Urinary bladder (tissue), 4 donors: ENCODE measurements at places on chromosomes 1 and 21. TPM values are rescaled to one million over a fixed set of nuclear protein-coding genes. Genes with fewer than 3 reads are reported as not detected.

CD101 gene
- 1.3 TPM for polyA plus RNA-seq

IL23R gene
- polyA plus RNA-seq: not detected

REN gene
- polyA plus RNA-seq: 0.41 TPM

ATAD3B gene
- polyA plus RNA-seq: 14.3 TPM

HMCN1 gene
- polyA plus RNA-seq: 2.5 TPM

AADACL3 gene
- not detected for polyA plus RNA-seq

CYP4Z1 gene
- polyA plus RNA-seq: 0.25 TPM

SLAMF9 gene
- polyA plus RNA-seq: not detected

RGS1 gene
- 96.8 TPM for polyA plus RNA-seq

FAM151A gene
- 0.10 TPM for polyA plus RNA-seq

GJA8 gene
- not detected for polyA plus RNA-seq

EVA1C gene
- 35.2 TPM for polyA plus RNA-seq

MAP10 gene
- polyA plus RNA-seq: 2.4 TPM

DISP1 gene
- polyA plus RNA-seq: 8.5 TPM

DNA sequence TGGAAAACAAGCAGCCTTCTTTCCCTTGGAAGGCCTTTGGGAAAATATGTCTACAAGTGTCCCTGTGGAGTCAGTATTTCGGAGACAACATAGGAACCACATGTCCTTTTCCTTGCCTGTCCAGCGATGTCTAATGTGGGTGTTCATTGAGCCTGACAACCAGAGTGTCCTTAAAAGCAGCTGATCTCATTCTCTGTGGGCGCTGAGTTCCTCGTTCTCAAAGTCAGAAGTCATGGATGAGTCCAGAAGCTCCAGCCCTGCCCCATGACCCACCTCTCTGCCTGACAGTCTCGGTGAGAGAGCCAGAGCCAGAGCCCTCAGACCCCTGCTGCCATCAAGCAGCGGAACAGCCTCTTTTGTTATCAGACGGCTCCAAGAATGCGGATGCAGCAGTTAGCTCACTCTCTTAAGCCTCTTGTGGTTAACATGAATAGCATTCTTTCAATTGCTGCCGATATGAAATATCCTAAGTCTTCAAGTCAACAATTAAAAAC is 329.2 kb downstream of the TGFB2 start:
- DNase-seq: no peak

GRCh38 chr1:22878626-22879025 is 94.0 kb downstream of the LACTBL1 start:
- DNase-seq: no peak

DNA sequence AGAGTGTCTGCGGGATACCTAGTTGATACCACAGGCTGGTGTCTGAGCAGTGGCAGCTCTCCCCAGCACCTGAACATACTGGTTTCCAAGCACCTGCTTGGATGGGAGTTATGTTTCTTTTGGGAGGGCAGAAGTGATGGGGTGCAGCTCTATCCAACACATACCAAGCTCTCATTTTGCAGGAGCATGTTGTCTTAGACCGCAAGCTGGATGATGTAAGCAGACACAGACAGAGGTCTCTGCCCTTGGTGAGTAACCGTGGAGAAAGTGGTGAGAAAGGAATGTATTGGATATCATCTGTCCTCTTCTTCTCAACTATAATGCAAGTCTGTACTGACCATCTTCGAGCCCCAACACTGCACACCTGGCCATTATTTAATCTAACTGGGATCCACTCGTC is 37.4 kb downstream of the ZNF496 start:
- DNase-seq: no peak

DNA sequence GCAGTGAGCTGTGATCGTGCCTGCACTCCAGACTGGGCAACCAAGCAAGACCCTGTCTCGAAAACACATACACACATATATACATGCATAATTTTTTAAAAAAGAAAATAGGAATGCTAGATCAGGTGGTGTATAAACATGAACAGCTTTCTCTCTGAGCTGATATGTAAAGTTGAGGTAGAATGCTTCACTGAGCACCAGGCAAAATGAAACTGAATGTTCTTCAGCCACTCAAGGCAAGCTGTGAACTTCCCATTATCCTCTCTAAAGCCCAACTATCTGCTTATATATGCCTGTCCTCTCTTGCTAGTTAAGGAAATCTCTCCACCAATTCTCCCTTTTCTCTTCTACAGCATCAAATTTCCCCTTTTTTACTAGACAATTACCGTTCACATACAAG is 93.0 kb downstream of the NUF2 start:
- no peak for DNase-seq

- no peak for DNase-seq
Observed at GRCh38 chr1:9025449-9025848, 774 bp downstream of the SLC2A7 start.

- no peak for DNase-seq
Observed at GRCh38 chr1:9298282-9298681, 5.6 kb downstream of the SPSB1 start.

DNA sequence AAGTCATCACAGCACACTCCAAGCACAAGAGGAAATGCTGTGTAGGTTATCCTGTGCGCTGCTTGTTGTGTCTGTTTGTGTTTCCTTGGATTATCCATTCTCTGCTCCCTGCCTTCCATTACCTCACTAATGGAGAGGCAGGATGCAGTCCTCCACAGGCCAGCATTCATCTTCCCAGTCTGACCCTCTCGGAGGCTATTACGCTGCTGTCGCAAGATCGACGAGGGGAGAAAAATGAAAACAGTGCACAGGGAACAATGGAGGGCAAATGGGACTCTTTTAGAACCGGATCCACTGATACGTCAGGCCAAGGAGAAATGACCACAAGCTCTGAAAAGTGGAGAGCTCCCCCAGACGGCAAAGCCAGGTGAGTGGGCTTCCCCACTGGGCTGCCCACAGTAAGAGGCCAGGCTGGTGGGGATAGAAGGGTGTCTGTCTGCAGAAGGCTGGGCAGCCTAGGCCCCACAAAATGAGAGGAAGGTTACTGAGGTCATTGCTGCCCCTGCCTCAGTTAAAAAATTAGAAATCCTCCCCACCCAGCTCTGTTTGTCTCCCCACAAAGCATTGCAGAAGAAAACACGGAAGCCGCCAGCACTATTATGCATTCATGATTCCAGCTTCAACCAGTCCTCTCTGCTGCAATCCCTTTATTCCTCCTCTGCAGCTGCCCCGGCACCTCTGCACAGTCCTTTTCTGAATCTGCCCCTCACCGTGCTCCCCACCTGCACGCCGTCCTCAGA is 21.7 kb downstream of the LRRN2 start:
- no peak for DNase-seq

DNA sequence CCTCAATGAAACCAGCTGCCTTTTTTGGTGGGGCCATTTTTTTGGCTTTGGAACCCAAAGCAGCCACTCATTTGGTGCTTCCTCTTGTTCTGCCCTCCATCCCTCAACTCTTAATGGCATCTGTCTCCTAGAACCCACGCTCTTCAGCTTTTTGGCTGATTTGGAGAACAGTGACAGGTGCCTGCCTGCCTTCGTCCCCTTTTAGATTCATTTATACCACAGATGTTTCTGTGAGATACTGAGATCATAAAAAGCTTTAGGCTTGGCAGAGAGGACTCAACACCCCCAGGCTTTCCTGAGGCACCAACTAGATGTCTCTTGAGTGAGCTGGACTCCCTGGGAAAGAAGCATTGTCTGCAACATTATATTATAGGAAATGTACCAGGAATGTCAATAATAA is 20.4 kb upstream of the YTHDF2 start:
- no peak for DNase-seq

GRCh38 chr1:993379-993995 is 6.4 kb downstream of the HES4 start:
- no peak for DNase-seq

GRCh38 chr21:38988509-38989378 is 183.0 kb downstream of the ETS2 start:
- DNase-seq: no peak

DNA sequence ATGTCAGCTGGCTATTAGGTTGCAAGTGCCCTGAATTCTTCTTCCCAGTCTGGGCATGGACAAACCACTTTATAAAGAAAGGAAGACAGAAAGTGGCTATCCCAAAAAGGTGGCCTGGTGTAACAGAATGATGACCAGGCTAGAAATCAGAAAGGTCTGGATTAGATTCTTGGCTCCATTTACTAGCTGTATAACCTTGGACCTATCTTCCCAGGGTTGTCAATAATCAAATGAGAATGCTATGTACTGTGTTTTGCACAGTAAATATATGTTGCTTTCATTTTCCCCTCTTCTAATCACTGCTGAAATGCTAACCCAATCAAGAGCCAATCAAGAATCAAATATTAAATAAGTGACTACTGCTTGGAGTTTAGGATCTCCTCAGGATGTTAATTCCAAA is 20.4 kb downstream of the RNF19B start:
- no peak for DNase-seq

GRCh38 chr1:233215135-233215760 is 80.3 kb downstream of the PCNX2 start:
- DNase-seq: no peak

DNA sequence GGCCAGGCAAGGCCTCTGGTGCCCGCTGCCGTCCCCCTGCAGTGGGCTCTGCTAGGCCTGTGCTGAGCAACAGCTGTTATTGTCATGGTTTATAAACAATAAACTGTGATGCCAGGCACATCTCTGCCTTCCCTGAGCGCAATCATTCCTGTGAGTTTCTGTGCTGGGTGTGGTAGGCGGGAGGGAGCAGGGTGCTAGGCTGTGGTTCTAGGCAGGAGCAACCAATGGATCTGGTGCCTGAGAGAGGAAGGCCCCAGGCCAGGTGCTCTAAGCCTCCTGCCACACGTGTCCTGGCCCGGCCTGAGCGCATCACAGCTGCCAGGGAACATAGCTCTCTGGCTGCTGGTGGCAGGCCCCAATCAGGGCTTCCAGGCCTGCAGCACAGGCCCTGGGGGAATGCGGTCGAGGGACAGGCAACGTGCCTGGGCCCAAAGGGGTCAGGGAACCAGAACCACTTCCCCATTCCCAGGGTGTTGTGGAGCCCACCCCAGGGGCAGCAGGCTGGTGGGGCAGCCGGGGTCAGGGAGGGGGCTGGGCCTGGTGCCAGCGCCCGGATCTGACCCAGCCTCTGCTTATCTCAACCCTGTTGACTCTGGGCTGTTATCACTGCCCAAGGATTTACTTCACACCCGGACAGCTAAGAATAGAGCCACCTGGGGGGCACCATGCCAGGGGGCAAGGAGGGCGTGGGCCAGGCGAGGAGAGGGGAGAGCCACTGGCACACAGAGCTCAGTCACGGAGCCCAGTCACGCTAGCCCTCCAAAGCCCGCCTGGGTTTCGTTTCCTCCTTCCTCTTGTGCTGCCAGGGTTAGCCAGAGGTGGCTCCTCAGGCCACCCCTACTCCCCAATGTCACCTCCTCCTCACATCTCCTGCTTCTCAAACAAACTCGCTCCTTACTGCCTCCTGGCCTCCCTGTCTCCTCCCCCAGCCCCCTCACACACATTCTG is 11.5 kb downstream of the TRIM46 start:
- DNase-seq: no peak

- DNase-seq: no peak
Observed at GRCh38 chr21:38913893-38914527, 108.3 kb downstream of the ETS2 start.

GRCh38 chr1:43978551-43979260 is at the start of gene B4GALT2:
B4GALT2 (plus strand) TSS chr1:43979210; CDS start chr1:43981161, 1,951 bp downstream.
- no peak for DNase-seq

DNA sequence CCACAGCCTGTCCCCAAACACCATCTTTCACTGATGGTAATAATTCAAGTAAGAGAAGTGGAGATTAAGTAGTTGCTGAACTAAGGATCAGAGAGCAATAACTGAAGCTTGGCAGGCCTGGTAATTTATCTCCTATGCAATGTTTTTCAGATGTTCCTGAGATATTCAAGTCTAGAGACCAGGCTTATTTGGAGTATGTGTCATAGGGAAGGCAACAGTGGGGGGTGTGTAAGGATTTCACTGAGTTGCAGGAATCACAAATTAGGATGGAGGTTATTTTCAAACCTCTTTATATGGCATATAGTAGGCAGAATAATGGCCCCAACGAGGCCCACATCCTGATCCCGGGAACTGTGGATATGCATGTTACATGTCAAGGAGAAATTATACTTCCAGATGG is 171.7 kb downstream of the KCNJ6 start:
- no peak for DNase-seq

DNA sequence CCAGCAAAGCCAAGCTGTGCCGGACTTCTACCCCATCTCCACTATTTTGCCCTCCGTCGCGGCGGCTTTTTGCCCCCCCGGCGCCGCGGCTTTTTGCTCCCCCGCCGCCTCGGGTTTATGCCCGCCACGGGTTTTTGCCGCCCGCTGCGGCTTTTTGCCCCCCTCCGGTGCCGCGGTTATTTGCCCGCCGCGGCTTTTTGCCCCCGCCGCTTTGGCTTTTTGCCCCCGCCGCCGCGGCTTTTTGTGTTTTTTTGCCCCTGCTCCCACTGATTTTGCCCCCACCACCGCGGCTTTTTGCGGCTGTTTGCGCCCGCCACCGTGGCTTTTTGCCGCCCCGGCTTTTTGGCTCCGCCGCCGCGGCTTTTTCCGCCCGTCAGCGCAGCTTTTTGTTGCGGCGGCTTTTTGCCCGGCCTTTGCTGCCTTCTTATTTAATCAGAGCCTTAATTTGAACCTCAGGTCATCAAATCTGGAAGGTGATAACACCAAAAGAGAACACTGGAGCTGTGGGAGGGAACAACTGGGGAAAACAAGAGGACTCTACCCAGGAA is 106.0 kb downstream of the TPTE start:
- DNase-seq: no peak
